Activated T-helper 17 cell treated with anti-CD3 and anti-CD28 coated beads, Interleukin-2, amount 50 U/mL, for 72 hours (primary cell): ENCODE measurements at places on chromosomes 16 and 17. TPM values are rescaled to one million over a fixed set of nuclear protein-coding genes. Genes with fewer than 3 reads are reported as not detected.

GRCh38 chr16:20385844-20386832 lies 18.4 kb downstream of the PDILT start:
- ATAC-seq: no peak

DNA sequence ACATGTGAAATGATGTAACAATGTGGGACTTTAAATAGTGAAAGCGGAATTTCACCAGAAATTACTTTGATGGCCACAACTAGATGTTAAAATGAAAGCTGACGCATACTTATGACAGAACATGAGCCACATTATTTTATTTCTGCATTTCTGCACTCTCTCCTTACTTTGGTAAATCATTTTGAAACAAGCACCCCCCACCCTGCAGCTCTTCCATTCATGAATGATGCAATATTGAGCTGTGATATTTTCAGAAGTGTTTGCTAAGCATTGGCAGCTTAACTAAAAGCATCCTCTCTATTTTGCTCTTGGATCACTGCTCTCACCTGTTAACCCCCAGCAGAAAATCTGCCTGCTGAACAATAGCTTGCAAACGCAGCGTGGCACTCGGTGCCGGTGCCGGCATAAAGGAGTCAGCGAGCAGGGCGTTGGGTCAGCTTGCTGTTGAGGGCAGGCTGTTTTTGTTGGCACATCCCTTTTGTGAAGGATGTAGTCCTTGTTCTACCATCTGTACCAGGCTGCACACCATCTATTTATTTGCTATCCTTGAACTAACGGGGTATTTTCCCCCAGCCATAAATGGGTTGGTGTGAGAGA lies 30.8 kb upstream of the CBLN1 start:
- ATAC-seq: no peak

GRCh38 chr17:39011907-39012468 lies 44.8 kb upstream of the FBXO47 start:
- no peak for ATAC-seq

Gene SLC6A2
- total RNA-seq: not detected

DNA sequence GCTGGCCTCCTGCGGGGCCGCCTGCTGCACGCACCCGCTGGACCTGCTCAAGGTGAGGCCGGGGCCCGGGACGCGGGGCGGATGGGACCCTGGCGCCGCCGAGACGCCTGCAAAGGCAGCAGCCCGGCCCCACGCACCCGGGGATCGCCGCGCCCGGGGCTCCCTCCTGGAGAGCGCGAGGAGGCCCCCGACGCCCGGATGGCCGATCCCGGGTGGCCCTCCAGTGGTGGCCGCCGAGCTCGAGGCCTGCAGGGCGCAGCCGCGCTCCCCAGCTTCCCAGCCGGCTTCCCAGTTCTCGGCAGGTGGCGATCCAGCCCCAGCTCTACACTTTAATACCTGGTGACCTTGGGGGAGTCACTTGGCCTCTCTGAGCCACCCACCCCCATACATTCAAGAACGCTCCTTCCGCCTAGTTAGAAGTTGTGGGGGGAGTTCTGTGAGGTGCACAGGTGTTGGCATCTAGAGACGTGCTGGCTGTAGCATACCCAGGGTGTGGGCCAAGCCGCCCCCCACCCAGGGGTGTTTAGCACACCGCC lies 452 bp downstream of the SLC25A10 start:
- ATAC-seq: peak; percentile 26

- ATAC-seq: no peak
These were observed 10.9 kb downstream of the COG4 start for GRCh38 chr16:70512456-70512855.

DNA sequence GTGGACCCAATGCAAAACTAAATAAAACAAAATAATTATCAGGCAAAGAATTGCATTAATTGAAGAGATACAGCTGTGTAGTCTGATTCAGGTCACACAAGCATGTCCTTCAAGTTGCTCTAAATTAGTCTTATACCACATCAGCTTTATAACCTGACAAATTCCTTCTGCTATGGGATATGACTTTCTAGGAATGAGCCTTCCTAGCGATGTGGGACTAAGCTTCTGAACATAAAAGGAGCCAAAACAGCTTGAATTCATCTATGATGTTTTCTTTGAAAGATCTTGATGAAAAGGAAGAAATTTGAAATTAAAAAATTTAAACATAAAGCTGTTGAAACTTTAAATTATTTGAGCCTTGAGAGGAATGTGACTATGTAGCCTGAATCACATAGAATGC lies 1409.1 kb downstream of the CDH11 start:
- no peak for ATAC-seq

DNA sequence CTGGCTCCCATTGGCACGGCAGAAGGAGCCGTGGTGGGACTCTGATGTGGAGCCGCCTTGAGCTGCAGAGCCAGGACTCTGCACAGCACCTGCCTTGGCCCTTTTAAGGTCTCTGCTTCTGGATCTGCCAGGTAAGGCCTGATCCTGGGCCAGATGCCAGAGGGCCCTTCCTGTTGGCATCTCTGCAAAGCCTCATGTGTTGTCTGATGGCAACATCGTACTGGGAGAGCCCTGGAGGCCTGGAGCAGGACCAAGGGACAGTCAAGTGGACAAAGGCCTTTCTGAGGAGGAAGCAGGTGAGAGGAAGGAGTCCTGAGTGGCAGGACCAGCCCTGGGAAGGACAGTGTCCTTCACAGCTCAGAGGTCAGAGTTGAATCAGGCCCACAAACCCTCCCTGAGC lies 26.1 kb downstream of the SOCS1 start:
- no peak for ATAC-seq

GRCh38 chr17:78137392-78138203 lies 7.0 kb downstream of the TMC8 start:
- no peak for ATAC-seq

DNA sequence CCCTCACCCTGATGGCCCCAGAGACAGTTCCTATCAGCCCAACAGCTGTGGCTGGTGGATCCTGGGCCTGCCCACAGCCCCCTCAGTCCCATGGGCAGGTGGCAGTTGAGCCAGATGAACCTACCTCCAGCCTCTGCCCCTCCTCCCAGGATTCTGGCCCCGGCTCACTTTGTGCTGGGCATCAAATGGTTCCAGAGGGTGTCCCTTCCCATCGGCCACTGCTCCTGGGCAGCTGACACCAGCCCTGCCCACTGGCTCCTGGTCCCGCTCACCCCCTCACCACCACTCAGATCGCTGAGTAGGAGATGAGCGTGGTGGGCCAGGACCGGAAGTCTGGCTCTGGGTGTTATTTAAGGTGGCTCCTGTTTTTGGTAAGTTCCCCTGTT lies 2.0 kb downstream of the TTYH2 start:
- ATAC-seq: no peak

GRCh38 chr17:83119987-83120864 lies 40.8 kb downstream of the METRNL start:
- ATAC-seq: peak; percentile 64

Gene GPRC5B
- not detected for total RNA-seq
